ENCODE measurements at places on chromosomes 3 and 15. TPM values are rescaled to one million over a fixed set of nuclear protein-coding genes. Genes with fewer than 3 reads are reported as not detected.

The CASR gene
- total RNA-seq: not detected

- no peak for DNase-seq
These were observed 6.2 kb upstream of the EHD4 start for GRCh38 chr15:41978534-41978933.

The CHL1 gene
- total RNA-seq: not detected

DNA sequence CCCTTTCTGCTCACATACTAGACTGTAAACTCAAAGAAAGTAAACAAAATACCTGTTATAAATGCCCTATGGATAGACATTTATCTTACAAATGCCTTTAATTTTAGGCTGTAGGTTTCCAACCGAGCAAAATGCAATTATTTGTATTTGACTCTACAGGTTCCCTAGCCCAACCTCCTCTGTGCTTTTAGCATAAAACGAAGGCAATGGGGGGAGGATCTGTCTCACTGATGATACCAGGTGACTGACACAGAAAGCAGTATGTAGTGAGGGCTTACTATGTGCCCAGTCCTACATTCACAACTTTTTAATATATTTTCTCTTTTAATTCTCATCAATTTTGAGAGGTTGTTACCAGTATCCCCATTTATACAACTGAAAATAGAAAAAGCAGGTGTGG lies 87.4 kb downstream of the OXNAD1 start:
- DNase-seq: no peak

DNA sequence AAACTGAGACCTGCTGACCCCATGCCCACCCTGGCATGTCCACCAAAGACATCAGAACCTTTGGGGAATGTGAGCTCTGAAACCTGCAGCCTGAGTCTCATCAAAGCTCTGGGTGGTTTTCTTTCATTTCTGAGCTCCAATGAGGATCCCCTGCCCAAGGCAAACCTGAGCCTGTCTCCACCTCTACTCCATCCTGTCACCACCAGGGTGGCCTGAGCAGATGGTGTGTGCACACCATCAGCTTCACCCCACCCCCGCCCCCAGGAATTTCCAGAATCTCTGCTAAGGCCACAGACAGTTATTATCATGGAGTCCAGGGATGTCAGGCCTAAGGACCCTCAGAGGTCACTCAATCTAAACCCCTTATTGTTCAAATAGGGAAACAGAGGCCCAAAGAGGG lies 1.3 kb downstream of the XIRP1 start:
- no peak for DNase-seq

- no peak for DNase-seq
These were observed 63.6 kb downstream of the KBTBD12 start for GRCh38 chr3:127978636-127979035.

DNA sequence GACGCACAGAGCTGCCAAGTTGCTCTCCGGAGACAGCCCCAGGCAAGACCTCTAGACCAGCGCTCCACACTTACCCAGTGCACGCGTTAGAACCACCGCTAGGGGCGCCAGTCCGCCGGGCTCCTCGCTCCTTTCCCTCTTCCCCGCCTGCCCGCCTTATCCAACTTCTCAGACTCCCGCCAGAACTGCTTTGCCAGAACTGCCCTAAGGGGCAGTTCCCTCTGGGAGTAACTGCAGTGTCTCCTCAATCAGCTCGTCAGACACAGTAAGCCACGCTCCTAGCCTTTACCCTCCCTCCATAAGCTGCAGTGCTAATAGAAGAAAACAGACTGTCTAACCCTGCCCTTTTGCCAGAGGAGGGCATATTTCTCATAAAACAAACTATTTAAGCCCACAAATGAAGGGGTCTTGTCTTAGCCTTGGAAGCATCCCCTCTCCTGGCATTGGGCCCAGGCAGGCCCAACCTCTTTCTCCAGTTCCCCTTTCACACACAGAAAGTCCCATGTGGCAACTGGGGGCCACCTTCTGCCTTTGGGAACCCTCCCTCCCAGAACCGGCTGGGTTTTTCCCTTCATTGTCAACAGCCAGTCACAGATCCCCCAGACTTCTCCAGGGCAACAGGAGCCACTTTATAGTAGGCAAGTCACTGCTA lies 3.7 kb downstream of the BMF start:
- no peak for DNase-seq

The CGNL1 gene
- 26.7 TPM for total RNA-seq

The WDR72 gene
- not detected for total RNA-seq

- no peak for DNase-seq
These were observed 6.8 kb downstream of the EDEM1 start for GRCh38 chr3:5194341-5194740.

DNA sequence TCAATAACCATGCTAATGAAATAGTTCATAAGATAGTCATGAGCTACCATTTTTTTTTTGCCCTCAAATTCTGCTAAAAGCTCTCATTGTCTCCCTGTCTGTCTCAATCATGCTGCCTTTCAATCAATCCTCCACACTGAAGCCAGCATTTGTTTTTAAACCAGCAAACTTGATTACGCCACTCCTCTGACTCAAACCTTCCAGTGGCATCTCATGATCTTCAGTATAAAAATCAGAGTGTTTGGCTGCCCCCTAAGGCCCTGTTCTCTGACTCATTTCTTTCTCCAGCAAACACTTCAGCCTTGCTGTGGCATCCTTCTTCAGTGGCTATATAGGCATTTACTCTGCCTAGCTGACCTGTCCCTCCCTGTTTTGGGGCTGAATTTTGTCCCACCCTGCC lies 36.0 kb upstream of the EOMES start:
- no peak for DNase-seq

The GOLGA6L22 gene
- total RNA-seq: not detected

The UPK1B gene
- total RNA-seq: 2.2 TPM

DNA sequence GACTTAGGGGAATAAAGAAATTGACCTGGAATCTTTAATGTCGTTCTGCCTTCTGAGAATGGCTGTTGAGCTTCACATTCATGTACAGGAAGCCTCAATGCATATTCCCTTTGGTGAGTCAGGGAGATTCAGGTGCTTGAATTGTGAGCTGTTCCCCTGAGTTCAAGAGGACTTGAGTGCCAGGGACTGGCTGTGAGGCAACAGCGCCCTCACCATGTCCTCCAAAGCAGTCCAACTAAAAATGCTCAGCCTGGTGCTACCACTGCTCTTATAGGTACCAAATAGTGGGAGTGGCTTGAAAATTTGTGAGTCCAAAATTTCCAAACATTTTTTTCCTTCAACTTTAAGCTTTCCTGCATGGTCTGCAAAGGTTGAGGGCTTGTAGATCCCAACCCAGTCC lies 54.1 kb downstream of the LEO1 start:
- DNase-seq: no peak

- no peak for DNase-seq
These were observed 181.9 kb downstream of the EPHB1 start for GRCh38 chr3:134976948-134977347.

GRCh38 chr3:12959838-12960378 lies 113.3 kb downstream of the IQSEC1 start:
- no peak for DNase-seq

DNA sequence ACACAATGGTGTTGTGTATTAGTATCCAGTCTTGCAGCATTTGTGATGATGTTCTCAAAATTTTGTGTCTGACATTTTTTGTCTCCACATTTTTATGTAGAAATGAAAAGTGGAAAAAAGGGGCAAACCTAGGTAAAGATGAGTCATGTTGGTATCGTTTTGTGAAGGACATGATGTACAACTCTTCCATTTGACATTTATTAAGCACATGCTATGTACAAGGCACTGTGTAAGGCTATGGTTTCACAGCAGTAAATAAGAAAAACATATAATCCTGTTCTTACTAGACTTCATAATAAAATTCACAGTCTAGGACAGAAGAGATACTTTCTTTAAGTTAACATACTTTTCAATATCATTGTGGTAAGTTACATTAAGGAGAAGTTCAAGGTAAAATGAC lies 143.5 kb upstream of the CNTN4 start:
- DNase-seq: no peak

The SCAANT1 gene
- total RNA-seq: not detected

The PARP3 gene
- total RNA-seq: 12.8 TPM

GRCh38 chr3:73490453-73491286 lies 134.1 kb downstream of the PDZRN3 start:
- DNase-seq: no peak

DNA sequence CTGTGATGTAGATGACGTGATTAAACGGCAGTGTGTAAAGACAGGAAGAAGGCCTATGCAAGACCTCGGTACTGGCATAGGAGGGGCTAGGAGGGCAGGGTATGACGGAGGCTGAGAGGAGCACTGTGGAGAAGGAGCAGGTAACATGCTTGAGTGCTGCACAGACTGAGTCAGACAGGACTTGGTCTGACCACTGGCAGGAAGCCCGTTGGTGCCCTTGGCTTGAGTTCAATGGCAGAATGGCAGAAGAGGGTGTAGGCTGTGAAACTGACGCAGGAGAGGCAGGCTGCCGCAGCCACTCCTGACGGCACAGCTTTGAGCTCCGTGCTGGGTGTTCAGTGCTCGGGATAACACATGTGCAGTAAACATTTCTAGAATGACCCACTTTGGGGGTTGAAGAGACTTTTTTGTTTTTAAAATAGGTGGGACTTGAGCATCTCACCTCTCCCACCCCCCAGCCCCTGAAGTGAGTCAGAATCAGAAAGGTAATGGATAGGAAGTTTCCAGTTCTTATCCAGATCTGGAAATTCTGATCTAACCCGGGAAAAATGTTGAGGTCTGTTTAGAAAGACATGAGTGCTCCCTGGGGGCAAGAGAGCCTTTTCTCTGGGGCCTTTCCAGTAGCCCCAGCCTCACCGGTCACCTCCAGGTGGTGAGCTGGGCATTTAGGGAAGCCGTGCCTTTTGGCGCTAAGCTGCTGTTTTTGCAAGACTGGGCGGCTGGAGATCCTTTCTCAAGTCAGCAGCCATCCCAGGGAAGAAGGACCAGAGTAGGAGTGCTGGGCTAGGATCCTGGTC lies 126.4 kb downstream of the RPLP1 start:
- no peak for DNase-seq

- no peak for DNase-seq
These were observed 329.7 kb downstream of the RORA start for GRCh38 chr15:60899322-60899966.

GRCh38 chr3:119413603-119414280 lies 49.7 kb downstream of the TMEM39A start:
- no peak for DNase-seq

GRCh38 chr3:124920718-124921117 lies 13.8 kb downstream of the MUC13 start:
- no peak for DNase-seq

The COL6A6 gene
- not detected for total RNA-seq

The PLA2G4E gene
- not detected for total RNA-seq

- DNase-seq: no peak
These were observed 16.1 kb upstream of the IL1RAP start for GRCh38 chr3:190497811-190498210.

GRCh38 chr15:65598468-65598867 lies 12.5 kb downstream of the INTS14 start:
- DNase-seq: no peak

DNA sequence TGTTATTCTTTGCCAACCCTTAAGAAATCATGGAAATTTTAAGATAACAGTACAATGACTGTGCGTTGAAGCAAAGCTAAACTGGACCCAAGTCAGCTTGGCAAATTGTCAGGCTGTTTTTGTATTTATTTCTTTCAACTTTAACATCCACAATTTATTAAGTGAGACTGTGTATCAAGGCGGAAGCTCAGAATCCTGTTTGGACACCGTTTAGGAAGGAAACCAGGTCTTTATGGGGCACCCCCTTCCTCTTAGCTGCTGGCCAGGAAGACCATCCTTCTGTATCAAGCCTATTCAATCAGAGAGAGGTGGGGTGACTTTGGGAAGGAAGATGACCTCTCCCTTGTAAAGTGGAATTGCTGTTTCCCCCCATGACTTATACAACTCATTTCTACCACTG lies 166.0 kb downstream of the MCTP2 start:
- DNase-seq: no peak

- DNase-seq: no peak
These were observed 942 bp downstream of the ELP6 start for GRCh38 chr3:47512416-47513124.

- DNase-seq: no peak
These were observed 395.3 kb downstream of the IL5RA start for GRCh38 chr3:2714834-2715233.

The DNAJC19 gene
- 29.8 TPM for total RNA-seq

GRCh38 chr3:137987723-137988122 lies 22.2 kb upstream of the CLDN18 start:
- DNase-seq: no peak

DNA sequence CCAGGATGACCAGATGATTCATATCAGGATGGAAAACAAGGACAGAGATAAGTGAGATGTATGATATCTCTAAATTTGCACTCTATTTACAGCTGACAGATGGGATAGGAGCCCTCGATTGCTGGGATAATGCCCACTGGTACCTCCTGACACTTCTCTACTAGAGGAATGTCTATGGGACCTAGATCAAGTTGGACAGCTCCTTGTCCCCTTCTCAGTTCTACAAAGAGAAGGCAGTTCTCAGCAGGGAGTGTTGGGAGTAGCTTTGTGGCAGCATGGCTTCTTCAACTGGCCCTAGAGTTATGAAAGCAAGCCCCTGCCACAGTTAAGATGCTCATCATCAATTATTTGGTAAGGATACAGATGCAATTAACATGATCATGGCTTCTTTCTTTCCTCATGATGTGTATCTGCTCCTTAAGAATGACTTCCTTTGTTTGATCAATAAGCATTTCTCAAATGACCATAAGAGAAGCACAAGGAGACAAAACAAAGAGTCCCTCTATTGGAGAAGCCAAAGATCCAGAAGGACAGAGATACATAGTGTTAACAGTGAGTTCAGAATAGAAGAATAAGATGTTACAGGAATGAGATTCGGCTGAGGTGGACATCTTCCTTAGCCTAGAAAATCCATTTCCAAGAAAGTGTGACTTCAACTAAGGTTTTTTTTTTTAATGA lies 481.3 kb downstream of the NAALADL2 start:
- DNase-seq: no peak

DNA sequence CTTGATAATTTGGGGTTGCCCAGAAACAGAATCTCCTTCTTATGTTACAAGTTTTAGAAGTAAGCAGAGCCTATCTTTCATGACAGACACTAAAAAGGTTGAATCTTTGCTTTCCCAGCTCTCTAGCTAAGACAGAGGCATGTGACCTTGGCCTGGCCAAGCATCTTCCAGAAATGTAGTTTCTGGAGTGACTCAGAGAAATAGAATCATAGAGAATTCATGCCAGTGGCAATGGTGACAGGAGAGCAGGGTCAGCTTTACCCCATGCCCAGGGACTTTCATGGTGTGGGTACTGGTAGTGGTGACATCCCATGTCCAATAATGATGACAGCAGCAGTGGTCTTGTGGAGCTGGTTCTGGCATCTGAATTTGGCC lies 4.0 kb upstream of the PARP6 start:
- no peak for DNase-seq

GRCh38 chr3:96347289-96347688 lies 467.1 kb upstream of the EPHA6 start:
- DNase-seq: no peak

All from glomerular endothelial cell (primary cell).